ENCODE measurements at places on chromosomes 5 and 9.

GRCh38 chr5:168780888-168781287, 201.7 kb upstream of the PANK3 start:
- DNase-seq: no peak

- no peak for DNase-seq
Observed at GRCh38 chr5:96317945-96318344, 115.1 kb downstream of the PCSK1 start.

DNA sequence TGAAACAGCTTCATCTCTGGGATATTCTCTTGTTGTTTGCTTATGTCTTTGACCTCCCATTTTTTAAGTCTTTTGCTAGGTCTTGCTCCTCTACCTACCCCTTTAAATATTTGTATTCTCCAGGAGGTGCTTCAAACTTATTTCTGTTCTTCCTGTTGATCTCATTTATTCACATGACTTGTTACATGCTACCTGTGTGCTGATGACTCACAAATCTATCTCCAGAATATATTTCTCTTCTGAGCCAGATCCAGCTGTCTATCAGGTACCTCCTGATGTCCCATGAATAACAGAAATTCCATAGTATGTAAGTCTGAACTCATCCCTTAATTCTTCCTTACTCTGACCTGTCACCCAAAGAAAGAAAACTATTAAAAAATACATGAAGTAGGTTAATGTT, 11.0 kb downstream of the NIPBL start:
- no peak for DNase-seq

DNA sequence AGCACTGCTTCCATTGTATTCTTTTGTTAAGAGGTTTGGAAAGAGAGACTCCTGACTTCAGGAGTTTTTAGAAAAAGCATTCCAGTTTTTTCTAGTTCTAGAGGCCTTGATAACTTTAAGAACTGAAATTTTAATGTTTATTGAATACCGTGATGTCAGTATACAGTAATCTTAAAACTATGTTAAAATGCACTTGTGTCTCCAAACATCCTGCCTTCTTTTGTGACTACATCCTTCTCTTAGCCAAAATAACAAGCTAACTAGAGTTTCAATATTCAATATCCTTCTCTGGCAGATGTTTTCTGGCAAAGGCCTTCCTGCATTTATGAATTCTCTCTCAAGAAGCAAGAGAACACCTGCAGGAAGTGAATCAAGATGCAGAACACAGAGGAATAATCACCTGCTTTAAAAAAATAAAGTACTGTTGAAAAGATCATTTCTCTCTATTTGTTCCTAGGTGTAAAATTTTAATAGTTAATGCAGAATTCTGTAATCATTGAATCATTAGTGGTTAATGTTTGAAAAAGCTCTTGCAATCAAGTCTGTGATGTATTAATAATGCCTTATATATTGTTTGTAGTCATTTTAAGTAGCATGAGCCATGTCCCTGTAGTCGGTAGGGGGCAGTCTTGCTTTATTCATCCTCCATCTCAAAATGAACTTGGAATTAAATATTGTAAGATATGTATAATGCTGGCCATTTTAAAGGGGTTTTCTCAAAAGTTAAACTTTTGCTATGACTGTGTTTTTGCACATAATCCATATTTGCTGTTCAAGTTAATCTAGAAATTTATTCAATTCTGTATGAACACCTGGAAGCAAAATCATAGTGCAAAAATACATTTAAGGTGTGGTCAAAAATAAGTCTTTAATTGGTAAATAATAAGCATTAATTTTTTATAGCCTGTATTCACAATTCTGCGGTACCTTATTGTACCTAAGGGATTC, 43.1 kb downstream of the NDFIP1 start:
- peak; percentile 79 for DNase-seq

GRCh38 chr5:54091307-54092130, 218.9 kb downstream of the ARL15 start:
- DNase-seq: no peak

- no peak for DNase-seq
Observed at GRCh38 chr9:125763394-125763801, 16.2 kb downstream of the PBX3 start.

DNA sequence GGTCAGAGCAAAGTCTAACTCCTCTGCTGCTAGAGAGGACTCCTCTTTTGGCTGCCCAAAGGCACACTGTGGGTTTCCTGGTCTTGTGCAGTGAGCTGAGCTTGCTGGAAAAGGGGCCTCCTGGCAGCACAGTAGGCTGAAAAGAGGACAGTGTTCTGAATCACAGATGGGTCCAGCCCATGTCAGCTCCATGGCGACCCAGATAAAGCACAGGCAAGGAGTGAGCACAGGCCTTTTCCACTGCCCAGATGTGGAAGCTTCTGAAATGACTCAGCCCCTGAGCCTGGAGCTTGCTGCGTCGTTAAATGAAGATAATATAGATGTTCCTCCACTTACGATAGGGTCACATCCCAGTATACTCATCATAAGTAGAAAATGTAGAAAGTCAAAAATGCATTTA, 8.1 kb downstream of the CCDC180 start:
- DNase-seq: peak; percentile 30

DNA sequence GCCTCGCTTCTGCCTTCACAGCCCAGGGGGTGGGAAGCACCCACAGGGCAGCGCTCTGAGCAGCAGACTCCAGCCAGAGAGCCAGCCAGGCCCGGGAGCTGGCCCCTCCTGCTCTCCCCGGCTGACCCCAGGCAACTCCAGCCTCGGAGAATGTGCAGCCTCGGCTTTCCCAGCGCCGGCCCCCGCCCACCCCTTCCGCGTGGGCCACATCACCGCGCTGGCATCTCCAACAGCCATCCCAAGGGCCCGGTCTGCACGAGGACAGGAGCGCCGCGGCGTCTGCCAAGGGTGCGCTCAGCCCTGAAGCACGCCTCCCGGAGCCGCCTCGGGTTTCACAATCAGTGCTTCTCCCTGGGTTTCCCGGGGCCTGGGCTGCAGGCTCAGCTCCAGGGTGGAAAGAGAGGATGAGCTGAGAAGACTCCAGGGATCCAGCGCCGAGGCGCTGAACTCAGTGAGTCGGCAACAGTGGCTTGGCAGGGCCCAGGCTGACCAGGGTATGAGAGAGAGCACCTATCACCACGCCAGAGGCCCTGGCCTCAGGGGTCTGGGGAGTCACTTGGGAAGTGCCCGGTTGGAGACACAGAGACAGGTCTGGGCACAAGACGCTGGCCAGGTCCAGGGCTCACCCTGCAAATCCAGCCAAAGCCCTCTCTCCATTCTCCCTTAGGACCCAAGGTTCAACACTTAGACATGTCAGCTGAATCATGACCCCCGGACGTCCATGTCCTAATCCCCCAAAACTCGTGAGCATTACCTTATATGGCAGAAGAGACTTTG, 79.6 kb downstream of the ADAMTS2 start:
- peak; percentile 98 for DNase-seq

DNA sequence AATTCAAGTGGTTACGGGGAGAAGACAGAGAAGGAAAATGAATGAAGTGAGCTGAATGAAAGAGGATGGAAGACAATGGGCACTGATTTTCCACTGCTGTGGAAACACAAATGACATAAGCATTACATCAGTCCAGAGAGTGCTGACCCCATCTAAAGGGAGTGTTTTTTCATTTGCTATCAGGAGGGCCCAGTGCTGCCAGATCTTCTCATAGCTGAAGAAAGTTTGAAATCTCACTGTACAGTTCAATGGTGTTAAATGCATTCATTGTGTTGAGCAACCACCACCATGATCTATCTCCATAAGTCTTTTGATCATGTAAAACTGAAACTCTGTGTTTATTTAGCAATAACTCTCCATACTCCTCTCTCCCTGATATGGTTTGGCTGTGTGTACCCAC, 41.5 kb upstream of the STARD4 start:
- DNase-seq: no peak
